ENCODE measurements at places on chromosomes 4 and X.

GRCh38 chrX:98931216-98931615, 1478.9 kb downstream of the PCDH19 start:
- DNase-seq = no peak

DNA sequence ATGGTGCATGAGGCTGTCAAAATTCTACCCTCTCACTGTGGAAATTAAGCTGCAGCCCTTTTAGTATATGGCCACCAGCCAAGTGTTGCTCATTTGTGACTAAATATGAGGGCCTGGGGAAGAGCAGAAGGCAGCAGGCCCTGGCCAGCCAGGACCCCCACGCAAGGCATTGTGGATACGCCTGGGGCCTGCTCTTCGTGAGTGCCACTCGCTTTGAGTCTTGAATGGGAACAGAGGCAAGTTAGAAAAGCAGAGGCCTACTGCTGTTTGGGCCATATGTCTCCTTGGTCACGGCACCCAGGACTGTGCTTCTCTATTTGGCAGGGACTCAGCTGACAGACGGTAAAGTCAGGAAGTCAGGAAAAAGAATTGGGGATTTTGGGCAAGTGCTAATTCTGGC, 10.9 kb downstream of the RTL5 start:
- DNase-seq = no peak

- DNase-seq = no peak
These were observed 20.8 kb upstream of the NKX1-1 start for GRCh38 chr4:1427010-1427409.

GRCh38 chr4:158870626-158871334, 102.0 kb downstream of the FNIP2 start:
- DNase-seq = no peak

DNA sequence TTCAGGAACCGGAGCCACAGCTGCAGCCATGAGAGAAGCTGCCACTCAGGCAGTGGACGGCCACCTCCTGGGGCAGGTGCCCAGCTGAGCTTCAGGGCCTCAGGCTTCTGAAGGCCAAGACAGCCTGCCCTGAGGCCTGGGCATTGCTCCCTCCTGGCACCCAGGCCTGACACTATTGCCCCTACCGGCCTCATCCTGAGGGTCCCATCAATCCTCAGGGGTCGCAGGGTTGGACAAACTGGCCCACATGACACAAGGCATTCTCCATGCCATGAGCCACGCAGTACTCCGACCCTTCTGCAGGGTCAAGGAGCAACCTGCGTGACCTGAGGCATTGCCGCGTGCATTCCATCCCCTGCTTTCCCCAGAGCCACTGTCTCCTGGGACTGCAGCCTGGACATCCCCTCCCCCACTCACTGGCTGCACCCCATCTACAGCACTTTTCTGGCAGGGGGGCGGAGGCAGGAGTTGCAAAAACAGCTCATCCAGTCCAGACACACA, 3.0 kb upstream of the ZFP92 start:
- no peak for DNase-seq

- DNase-seq = peak; percentile 12
These were observed 254.0 kb downstream of the SNCA start for GRCh38 chr4:89582756-89583505.

GRCh38 chr4:14504162-14504561, 498.1 kb upstream of the CPEB2 start:
- DNase-seq = no peak

- no peak for DNase-seq
These were observed 163.9 kb downstream of the SLC7A11 start for GRCh38 chr4:138078253-138078652.

- no peak for DNase-seq
These were observed 378.6 kb upstream of the ANXA10 start for GRCh38 chr4:167713756-167714155.
